Stimulated activated CD4-positive, alpha-beta T cell treated with anti-CD3 and anti-CD28 coated beads, Interleukin-4, amount 100 ng/mL, for 4 hours (primary cell): ENCODE measurements at places on chromosomes 2 and 18.

DNA sequence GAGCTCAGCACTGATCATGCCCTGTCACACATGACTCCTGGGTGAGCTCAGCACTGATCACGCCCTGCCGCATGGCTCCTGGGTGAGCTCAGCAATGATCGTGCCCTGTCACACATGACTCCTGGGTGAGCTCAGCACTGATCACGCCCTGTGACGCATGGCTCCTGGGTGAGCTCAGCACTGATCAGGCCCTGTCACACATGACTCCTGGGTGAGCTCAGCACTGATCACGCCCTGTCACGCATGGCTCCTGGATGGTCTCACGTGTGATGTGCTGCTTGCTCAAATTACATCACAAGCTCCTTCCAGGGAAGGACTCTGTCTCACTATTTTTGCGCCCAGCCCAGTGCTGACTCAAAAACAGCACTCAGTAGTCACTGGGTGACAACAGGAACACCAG, 258.0 kb downstream of the HDAC4 start:
- no peak for DNase-seq

GRCh38 chr2:112691881-112692281, 28.9 kb upstream of the NT5DC4 start:
- DNase-seq, result no peak

GRCh38 chr2:61463769-61464475, 7.0 kb downstream of the USP34 start:
- DNase-seq, result no peak

GRCh38 chr2:73037947-73038585, 33.4 kb downstream of the SFXN5 start:
- no peak for DNase-seq

GRCh38 chr18:77151033-77151771, 18.6 kb upstream of the MBP start:
- DNase-seq, result no peak

GRCh38 chr2:240459401-240460252, 24.2 kb downstream of the GPC1 start:
- no peak for DNase-seq

DNA sequence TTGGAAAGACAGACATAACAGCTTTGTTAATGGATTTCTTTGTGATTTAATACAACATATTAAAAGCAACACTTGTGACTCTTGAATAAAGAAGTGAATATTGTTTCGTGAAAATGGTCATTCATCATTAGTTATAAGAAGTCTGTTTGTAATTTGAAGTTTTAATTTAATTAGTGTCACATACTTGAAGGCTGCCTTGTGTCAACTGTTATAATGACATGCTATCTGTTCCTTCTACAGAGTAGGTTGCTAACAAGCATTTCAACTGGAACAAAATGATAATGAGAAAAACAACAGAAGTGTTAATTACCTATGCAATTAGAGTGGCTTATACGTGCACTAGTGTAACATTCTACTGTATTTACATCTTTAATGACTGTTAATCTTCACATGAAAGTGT, 624.7 kb downstream of the LRP1B start:
- DNase-seq, result no peak

- no peak for DNase-seq
Measured at GRCh38 chr2:14401873-14402272, 230.6 kb upstream of the LRATD1 start.

DNA sequence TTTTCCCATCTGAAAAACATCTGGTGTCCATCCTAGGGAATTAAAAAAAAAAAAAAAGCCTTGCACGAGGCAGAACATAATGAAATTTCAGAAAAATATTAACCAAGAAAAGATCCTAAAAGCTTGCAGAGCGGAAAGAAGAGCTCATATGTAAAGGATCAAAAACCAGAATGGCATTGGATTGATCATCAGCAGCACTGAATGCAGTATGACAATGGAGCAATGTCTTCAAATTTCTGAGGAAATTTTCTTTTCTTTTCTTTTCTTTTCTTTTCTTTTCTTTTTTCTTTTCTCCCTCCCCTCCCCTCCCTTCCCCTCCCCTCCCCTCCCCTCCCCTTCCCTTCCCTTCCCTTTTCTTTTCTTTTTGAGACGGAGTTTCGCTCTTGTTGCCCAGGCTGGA, 21.3 kb upstream of the FAM117B start:
- no peak for DNase-seq

- DNase-seq, result no peak
Measured at GRCh38 chr2:213703406-213704098, 419.3 kb downstream of the SPAG16 start.

- no peak for DNase-seq
Measured at GRCh38 chr2:50624506-50624905, 407.4 kb downstream of the NRXN1 start.

GRCh38 chr18:62384610-62385097, 59.5 kb downstream of the TNFRSF11A start:
- DNase-seq, result no peak
